ENCODE measurements at places on chromosomes 1 and 21. TPM values are rescaled to one million over a fixed set of nuclear protein-coding genes. Genes with fewer than 3 reads are reported as not detected.

The PTPN7 gene
- not detected for total RNA-seq

The OR2T11 gene
- total RNA-seq = not detected

The YTHDF2 gene
- total RNA-seq = 41.4 TPM

The PCSK9 gene
- 13.7 TPM for total RNA-seq

The CCDC27 gene
- not detected for total RNA-seq
